ENCODE measurements at places on chromosomes 1 and 21.

- no peak for DNase-seq
Observed at GRCh38 chr1:83028467-83028866, 970.5 kb downstream of the TTLL7 start.

DNA sequence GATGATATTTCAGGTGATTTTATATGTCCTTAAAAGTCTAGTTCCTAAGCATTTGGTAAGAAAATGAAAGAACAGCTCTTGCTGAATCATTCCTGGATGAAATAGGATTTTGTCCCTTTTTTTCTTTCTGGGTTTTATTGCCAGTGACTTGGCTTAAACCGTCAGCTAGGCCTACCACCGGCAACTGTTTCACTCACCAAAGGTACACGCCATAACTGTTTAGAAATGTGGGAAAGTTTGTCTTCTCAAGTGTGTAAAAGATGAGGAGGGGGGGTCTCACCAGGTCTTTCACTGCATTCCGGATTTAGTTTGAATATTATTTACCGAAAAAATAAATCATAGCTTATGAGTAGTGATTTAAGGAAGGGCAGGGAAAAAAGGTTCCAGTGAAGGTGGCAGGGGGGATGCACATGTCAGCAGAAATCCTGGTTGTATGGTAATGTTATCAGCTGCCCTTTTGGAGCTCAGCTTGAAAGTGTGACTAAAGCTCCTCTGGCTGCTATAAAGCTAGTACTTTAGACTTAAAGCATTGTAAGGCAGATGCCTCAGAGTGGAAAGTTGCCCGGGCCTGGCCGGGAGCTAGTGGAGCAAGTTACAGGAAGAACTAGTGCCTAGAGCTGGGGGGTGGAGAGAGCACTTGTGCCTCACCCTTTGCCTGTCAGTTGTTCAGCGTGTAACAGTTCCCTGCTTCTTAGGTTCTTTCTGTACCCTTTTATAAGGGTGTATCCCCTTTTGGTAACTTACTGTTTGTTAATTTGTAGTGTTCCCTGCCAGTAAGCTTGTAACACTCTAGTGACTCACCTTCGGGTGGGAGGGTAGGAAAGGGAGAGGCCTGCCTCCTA lies 3.1 kb downstream of the ATP1A1 start:
- no peak for DNase-seq

DNA sequence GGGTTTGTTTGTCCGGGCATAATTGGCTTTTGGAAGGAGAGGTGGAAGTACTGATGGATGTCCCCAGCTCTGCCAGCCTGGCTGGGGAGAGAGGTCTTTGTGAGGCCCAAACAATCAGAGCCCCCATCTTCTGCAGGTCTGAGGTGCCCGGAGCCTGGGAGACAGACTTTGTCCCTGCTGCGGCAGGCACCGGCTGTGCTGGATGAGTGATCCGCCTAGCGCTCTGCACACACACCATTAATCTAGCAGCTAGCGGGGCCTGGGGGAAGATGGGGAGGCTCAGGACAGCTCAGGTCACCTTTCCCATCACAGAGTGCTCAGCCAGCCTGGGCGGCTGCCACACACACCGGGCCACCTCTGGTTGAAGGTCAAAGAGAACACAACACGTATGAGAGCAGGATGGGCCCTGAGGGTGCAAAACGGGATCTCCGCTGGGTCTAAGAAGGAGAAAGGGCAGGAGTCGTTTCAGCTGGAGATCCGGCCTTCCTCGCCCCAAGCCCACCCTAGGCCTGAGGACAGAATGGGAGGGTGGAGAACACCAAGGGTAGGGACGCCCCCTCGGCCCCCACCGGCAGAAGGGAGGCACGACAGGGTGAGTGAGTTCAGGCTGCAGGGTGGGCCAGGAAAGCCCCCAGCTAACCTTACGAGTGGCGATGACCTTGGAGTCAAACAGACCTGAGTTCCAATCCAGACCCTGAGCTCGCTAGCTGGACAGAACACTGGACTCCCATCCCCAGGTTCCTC lies 341.8 kb downstream of the NPHP4 start:
- DNase-seq: no peak

DNA sequence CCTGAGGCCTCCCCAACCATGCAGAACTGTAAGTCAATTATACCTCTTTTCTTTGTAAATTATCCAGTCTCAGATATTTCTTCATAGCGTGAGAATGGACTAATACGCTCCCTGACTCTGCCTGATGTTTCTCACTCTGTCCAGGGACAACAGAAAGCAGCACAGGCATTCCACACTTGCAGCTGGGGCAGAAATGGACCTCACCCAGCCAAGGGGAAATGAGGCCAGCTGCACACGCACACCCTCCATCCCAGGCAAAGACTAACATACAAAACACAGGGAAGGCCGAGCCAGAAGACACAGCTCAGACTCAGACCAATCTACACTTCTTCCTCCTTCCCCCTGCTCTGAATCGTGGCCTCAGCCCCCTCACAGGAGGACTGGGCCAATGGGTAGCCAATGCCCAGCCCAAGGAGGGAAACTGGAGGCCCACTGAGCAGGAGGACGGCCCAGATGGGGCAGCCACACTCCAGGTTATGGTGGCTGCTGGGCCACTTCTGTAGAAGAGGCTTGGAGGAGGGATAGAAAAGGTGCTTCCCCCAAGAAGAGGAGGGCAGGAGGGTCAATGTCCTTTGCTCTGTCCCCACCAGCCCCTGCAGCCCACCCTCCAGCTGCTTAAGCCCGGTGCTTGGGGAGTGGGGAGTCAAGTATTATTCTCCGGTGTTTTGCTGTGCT lies 228.4 kb downstream of the NPHP4 start:
- DNase-seq: no peak

GRCh38 chr1:85692730-85693314 lies 15.4 kb downstream of the ZNHIT6 start:
- no peak for DNase-seq

- peak; percentile 40 for DNase-seq
Observed at GRCh38 chr1:244049162-244050013, 1.7 kb upstream of the ZBTB18 start.

GRCh38 chr1:185670187-185670627 lies 64.0 kb upstream of the HMCN1 start:
- DNase-seq: no peak

DNA sequence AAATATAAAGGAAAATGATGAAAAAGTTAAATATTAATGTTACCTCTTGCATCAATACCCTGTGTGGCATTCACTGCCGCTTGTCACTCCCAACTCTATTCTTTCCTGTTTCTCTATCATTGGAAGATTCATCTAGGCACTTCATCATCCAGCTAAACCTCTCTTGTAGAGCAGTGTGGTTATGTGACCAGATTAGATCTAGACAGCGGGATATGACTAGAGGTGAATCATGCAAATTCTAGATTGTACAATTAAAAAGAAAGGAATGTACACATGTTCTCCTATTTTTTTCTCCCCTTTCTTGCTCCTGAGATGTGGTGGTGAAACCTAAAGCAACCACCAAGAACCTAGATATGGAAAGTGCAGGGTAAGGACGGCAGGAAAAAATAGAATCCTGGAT lies 174.1 kb downstream of the LBR start:
- no peak for DNase-seq
